ENCODE measurements at places on chromosomes 13 and 19. TPM values are rescaled to one million over a fixed set of nuclear protein-coding genes. Genes with fewer than 3 reads are reported as not detected.

GRCh38 chr19:41398050-41398418 lies 416 bp downstream of the BCKDHA start:
- DNase-seq = no peak

DNA sequence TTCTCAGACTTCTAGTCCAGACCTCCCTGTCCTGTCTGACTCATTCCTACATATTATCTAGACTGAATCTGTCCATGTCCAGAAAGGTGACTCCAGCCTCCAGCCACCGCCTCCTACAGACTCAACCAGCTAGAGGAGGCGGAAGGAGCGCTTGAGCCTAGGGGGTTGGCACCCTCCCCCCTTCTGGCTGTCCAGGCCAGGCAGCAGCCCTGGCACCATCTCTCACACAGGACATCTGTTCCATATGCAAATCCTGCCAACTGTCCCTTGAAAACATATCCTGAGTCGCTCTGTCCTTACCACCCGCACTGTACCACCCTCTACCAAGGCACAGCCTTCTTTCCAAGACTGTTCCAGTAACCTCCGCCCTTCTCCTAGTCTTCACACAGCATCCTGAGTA lies 150.7 kb upstream of the WASF3 start:
- DNase-seq = no peak

- DNase-seq = no peak
Observed at GRCh38 chr13:79457390-79457789, 23.6 kb upstream of the NDFIP2 start.

GRCh38 chr13:43432958-43433357 lies 353.8 kb downstream of the ENOX1 start:
- DNase-seq = no peak

DNA sequence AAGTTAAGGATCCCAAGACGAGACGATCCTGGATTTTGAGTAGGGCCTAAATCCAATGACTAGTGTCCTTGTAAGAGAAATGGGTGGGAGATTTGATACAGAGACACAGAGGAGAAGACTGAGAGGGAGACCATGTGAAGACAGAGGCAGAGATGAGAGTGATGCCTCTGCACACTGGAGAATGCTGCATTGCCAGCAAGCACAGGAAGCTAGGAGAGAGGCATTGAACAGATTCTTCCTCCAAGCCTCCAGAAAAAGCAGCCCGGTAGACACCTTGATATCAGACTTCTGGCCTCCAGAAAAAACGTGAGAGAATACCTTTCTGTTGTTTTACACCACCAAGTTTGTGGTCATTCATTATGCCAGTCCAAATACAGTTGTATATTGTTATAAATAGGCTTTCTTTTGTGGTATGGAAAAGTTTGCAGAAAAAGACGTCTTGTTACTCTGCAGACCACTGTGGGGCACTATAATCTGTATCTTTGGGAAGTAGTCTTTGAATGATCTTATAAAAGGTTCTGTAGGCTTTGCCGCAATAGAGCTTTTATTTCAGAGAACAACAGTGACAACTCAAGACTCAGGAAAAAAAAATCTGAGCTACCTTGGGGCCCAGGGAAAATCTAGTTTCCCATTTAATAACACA lies 17.9 kb upstream of the RFC3 start:
- no peak for DNase-seq

DNA sequence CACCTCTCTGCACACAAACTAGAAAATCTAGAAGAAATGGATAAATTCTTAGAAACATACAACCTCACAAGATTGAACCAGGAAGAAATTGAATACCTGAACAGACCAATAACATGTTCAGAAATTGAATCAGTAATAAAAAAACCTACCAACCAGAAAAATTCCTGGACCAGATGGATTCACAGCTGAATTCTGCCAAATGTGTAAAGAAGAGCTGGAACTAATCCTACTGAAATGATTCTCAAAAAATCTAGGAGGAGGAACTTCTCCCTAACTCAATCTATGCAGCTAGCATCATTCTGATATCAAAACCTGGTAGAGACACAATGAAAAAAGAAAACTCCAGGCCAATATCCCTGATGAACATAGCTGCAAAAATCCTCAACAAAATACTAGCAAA lies 166.7 kb downstream of the RGCC start:
- no peak for DNase-seq

Gene NLRP11
- not detected for total RNA-seq

- no peak for DNase-seq
Observed at GRCh38 chr19:7731218-7731595, 703 bp downstream of the CLEC4G start.

Gene SHANK1
- total RNA-seq = not detected

DNA sequence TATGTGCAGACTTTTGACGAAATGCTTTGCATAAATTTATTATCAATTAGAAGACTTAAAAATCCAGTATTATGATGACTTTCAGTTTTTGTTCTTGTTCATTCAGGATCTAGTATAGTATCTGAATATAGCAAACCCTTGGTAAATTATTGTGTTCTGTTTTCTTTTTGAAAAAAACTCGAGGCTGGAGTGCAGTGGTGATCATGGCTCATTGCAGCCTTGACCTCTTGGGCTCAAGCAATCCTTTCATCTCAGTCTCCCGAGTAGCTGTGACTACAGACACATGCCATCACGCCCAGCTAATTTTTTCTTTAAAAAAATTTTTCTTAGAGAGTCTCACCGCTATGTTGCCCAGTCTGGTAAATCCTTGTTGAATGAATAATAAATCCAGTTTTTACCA lies 4.6 kb downstream of the FARP1 start:
- DNase-seq = no peak

GRCh38 chr19:5387472-5387871 lies 46.9 kb upstream of the PTPRS start:
- DNase-seq = no peak

GRCh38 chr13:108795841-108796240 lies 166.4 kb downstream of the MYO16 start:
- no peak for DNase-seq

Gene THSD1
- total RNA-seq = 0.87 TPM

Gene CYP4F8
- not detected for total RNA-seq
